ENCODE measurements at places on chromosomes 2 and 18. TPM values are rescaled to one million over a fixed set of nuclear protein-coding genes. Genes with fewer than 3 reads are reported as not detected.

GRCh38 chr2:108533832-108534583 lies at the start of gene LIMS1:
LIMS1 (plus strand) TSS chr2:108534470; CDS start chr2:108534563, 93 bp downstream.
- peaks cover 8% of the 10 kb centered on the region for H3K36me3 ChIP-seq
- H3K4me1 ChIP-seq: peaks cover 52% of the 10 kb centered on the region
- no peaks in the 10 kb centered on the region for H3K27me3 ChIP-seq
- DNase-seq: peak; percentile 77
- H3K4me3 ChIP-seq: peak within 1 kb of the TSS; percentile 96

- no peaks in the 10 kb centered on the region for H3K27me3 ChIP-seq
- no peaks in the 10 kb centered on the region for H3K4me1 ChIP-seq
- DNase-seq: no peak
- H3K27ac ChIP-seq: no peak overlapping the region
These were observed 24.4 kb downstream of the C18orf54 start for GRCh38 chr18:54382076-54382475.

GRCh38 chr18:33201509-33201926 lies 239.0 kb downstream of the CCDC178 start:
- no peak for DNase-seq
- H3K4me3 ChIP-seq: no peak overlapping the region
- no peaks in the 10 kb centered on the region for H3K4me1 ChIP-seq
- H3K27me3 ChIP-seq: no peaks in the 10 kb centered on the region
- H3K36me3 ChIP-seq: no peaks in the 10 kb centered on the region

DNA sequence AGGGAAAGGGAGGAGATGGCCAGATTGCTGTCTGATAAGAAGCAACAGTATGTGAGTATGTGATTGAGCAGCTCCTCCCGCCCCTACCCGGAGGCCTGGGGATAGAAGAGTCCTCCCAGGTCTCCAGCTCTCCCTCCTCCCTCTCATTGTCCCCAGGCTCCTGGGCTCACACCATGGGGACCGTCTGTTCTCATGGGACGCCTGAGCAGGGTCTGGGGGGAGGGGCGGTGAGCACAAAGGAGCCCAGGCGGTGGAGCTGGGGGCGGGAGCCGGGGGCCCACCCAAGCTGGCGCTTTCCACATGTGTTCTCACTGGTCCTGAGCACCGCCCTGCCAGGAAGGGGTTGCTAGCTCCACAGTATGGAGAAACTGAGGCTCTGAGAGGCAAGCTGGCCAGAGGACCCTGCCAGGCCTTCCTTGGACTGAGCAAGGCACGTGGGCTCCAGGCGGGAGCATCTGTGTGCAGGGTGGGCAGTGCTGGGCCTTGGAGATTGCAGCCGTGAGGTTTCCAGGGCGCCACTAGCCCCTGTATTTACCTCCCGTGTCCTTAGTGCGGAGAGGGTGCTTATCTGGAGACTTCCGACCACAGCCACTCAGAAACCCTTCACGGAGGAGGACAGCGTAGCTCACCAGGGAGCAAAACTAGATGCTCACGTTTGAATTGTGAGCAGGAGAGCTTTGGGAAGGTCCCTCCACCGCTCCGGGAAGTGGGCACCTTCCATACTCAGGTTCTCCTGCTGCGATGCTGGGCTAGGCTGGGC lies 37.4 kb downstream of the PDIA6 start:
- H3K27ac ChIP-seq: no peak overlapping the region
- peaks cover 8% of the 10 kb centered on the region for H3K36me3 ChIP-seq
- no peak for DNase-seq
- no peaks in the 10 kb centered on the region for H3K4me1 ChIP-seq
- no peaks in the 10 kb centered on the region for H3K27me3 ChIP-seq

- no peaks in the 10 kb centered on the region for H3K36me3 ChIP-seq
- no peak for DNase-seq
- H3K4me3 ChIP-seq: no peak overlapping the region
- peaks cover 10% of the 10 kb centered on the region for H3K27me3 ChIP-seq
- no peak overlapping the region for H3K27ac ChIP-seq
These were observed 79.6 kb downstream of the HRH4 start for GRCh38 chr18:24539866-24540617.

DNA sequence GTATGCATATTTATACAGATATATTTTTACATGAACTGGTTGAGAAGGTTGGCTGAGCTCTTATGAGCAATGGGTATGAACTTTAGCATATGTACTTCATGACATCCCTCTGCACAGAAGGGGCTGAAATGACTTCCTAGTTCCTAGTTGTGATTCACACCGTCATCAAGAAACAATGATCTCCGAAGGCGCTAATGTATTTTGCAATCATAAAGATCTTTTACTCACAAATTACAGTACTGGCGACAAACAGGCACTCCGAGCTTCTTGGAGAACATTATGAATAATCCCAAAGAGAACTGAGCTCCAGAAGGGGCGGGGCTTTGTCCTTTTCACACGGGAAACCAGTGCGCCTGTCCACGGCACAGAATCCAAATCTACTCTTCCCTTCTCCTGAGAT lies 18.1 kb downstream of the BCL2 start:
- H3K27me3 ChIP-seq: no peaks in the 10 kb centered on the region
- peaks cover 78% of the 10 kb centered on the region for H3K4me1 ChIP-seq
- H3K36me3 ChIP-seq: peaks cover 80% of the 10 kb centered on the region

DNA sequence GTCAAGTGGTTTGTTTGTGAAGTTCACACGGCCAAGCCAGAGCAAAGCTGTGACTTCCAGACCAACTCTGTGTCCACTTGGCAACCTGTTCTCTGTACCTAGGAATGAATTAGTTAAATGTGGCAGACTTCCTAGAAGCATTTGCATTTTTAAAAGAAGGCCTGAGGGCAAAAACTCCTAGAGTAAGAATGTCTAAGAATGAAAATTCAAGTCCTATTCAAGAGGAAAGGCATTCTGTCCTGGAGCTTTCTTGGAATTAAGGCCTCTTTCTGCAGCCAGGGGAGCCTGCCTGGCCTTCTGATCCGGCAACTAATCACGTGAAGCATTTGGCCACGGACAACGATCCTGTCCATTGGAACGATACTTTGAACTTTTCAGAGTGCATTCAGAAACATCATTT lies 155.0 kb downstream of the SETBP1 start:
- peaks cover 37% of the 10 kb centered on the region for H3K4me1 ChIP-seq
- H3K27ac ChIP-seq: no peak overlapping the region
- no peak for DNase-seq
- H3K36me3 ChIP-seq: no peaks in the 10 kb centered on the region

GRCh38 chr18:3172097-3172496 lies 47.7 kb downstream of the MYOM1 start:
- H3K4me1 ChIP-seq: peaks cover 1% of the 10 kb centered on the region
- H3K27ac ChIP-seq: no peak overlapping the region
- no peaks in the 10 kb centered on the region for H3K36me3 ChIP-seq
- no peak overlapping the region for H3K4me3 ChIP-seq
- DNase-seq: no peak

DNA sequence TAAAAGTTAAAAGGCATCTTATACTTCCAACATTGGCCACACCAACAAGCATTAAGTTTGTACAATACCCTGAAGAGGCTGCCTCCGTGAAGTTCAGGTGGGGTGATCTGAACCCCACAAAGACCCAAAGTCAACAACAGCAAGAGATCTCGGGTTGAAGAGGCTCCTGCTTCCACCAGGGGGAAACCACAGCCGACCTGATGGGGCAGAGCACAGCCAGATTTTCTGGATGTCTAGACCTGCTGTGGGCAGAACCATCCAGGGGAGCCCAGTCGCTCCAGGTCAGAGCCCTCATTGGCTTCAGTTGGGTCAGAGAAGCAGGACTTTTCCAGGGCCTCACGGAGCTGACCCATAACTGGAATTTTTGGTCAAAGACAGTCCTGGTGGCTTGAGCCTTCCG lies 66.5 kb upstream of the ACKR3 start:
- H3K4me3 ChIP-seq: no peak overlapping the region
- no peaks in the 10 kb centered on the region for H3K36me3 ChIP-seq
- no peak for DNase-seq
- H3K27me3 ChIP-seq: peaks cover 44% of the 10 kb centered on the region

DNA sequence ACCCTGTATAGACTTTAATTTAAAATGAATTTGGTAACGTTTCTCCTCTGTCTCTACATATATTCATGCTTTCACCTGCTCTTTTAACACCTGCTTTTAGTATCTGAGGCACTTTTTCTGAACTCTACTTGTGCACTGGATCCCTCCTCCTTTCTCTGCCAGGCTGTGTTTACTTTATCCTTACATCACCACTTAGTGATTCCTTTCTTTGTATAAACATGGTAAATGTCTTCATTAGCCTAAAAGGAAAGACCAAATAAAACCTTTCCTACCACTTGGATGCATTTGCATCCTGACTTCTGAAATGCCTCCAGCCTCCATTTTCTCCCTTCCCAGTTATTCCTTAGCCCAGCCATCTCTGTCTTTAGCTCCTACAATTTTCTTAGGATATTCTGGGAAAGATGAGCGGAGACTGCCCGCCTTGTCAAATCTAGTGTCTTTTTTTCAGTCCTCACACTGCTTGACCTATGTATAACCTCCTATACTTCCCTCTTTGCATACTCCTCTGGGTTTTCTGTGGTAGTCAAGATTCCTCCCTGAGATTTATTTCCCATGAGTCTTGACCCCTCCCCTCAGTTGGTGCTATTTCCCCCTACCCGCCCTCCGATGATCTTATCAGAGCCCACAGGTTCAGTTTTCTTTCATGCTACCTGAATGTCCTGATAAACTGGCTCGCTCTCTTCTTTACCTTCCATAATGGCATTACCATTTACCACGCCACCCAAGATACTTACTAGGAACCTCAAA lies 44.8 kb downstream of the REL start:
- H3K27me3 ChIP-seq: no peaks in the 10 kb centered on the region
- peaks cover 68% of the 10 kb centered on the region for H3K36me3 ChIP-seq
- DNase-seq: no peak
- H3K27ac ChIP-seq: peak overlapping the region; percentile 29
- H3K4me3 ChIP-seq: no peak overlapping the region

DNA sequence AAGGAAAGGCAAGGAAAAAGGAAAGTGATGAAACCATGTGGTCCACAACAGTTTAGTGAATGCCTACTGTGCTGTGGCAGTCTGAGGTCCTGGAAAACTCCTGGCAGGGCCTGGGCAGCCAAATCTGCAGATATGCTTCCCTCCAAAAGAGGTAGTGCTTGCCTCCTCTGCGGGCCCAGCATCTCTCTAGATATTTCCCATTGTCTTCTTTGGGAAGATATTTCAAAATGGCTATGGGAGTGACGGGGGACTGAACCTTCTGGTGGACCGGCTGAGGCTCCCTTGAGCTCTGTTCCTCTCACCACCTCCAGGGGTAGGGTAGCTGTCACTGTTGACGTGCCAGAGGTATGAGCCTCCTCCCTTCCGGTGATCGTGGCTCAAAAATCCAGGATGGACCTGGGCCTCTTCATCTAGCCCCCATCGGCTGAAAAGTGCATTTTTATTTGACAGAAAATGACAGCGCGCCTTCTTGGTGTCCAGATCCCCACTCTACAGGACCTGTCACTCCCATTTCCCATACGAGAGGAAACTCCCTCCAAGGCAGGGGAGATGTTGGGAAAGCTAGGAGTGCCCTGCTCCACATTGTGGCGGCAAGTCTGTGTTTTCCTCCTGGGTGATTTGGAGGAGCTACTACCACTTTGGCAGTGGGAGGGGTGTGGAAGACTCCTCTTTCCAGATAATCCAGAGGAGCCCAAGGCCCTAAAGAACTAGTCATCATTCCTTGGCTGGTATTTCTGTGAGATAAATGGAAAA lies 9.4 kb upstream of the PAX3 start:
- no peak overlapping the region for H3K27ac ChIP-seq
- H3K27me3 ChIP-seq: peaks cover 96% of the 10 kb centered on the region
- peaks cover 2% of the 10 kb centered on the region for H3K36me3 ChIP-seq
- H3K4me1 ChIP-seq: peaks cover 19% of the 10 kb centered on the region

- H3K27ac ChIP-seq: no peak overlapping the region
- H3K4me1 ChIP-seq: no peaks in the 10 kb centered on the region
- no peaks in the 10 kb centered on the region for H3K36me3 ChIP-seq
- no peaks in the 10 kb centered on the region for H3K27me3 ChIP-seq
These were observed 1589.1 kb upstream of the ZEB2 start for GRCh38 chr2:146108993-146109392.

- peak overlapping the region; percentile 47 for H3K4me3 ChIP-seq
- peaks cover 21% of the 10 kb centered on the region for H3K27me3 ChIP-seq
- H3K4me1 ChIP-seq: peaks cover 84% of the 10 kb centered on the region
These were observed 16.2 kb upstream of the CXCR4 start for GRCh38 chr2:136134126-136134525.

GRCh38 chr2:131005216-131005935 lies 87.9 kb downstream of the FAM168B start:
- H3K36me3 ChIP-seq: no peaks in the 10 kb centered on the region
- H3K4me3 ChIP-seq: no peak overlapping the region
- no peak for DNase-seq

DNA sequence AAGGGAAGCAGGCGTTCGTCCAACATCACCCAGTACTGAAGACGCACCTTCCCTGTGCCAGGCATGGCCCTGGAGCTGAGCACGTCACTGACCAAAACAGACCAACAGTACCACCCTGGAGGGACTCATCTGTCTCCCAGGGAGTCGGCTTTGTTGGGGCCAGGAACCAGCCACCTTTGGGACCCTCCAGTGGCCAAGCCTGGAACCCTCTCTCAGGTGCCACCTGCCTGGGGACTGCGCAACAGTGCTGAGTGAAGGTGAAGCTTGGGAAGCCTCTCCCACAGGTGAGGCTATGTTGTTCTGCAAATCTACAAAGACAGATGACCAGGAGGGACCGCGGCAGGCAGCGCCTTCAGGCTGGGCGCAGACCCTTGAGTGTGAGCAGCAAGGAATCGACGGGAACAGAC lies 91.4 kb upstream of the OTOS start:
- H3K27ac ChIP-seq: no peak overlapping the region
- DNase-seq: no peak
- H3K36me3 ChIP-seq: no peaks in the 10 kb centered on the region
- no peaks in the 10 kb centered on the region for H3K4me1 ChIP-seq
- H3K4me3 ChIP-seq: no peak overlapping the region
- H3K27me3 ChIP-seq: peaks cover 2% of the 10 kb centered on the region

GRCh38 chr18:13252686-13253410 lies 34.3 kb downstream of the LDLRAD4 start:
- H3K4me1 ChIP-seq: no peaks in the 10 kb centered on the region
- no peak overlapping the region for H3K4me3 ChIP-seq
- no peak overlapping the region for H3K27ac ChIP-seq
- DNase-seq: no peak
- no peaks in the 10 kb centered on the region for H3K36me3 ChIP-seq

Gene IL37
- total RNA-seq: not detected

Gene LIMS2
- 8.2 TPM for total RNA-seq

Gene MOGAT1
- total RNA-seq: 0.18 TPM

Gene PID1
- not detected for total RNA-seq

Gene ADNP2
- 28.9 TPM for total RNA-seq

Data from activated T-helper 2 cell treated with anti-CD3 and anti-CD28 coated beads, Interferon-gamma antibody, Interleukin-2, Interleukin-4, amounts not matched to agents 10 μg/mL and 5 μg/mL and 100 μg/mL, durations not matched to agents 14 hours and 24 hours and 36 hours (primary cell).